ENCODE measurements at places on chromosomes 7 and 10.

GRCh38 chr7:75689246-75690099 is 49.3 kb downstream of the HIP1 start:
- no peak for DNase-seq

DNA sequence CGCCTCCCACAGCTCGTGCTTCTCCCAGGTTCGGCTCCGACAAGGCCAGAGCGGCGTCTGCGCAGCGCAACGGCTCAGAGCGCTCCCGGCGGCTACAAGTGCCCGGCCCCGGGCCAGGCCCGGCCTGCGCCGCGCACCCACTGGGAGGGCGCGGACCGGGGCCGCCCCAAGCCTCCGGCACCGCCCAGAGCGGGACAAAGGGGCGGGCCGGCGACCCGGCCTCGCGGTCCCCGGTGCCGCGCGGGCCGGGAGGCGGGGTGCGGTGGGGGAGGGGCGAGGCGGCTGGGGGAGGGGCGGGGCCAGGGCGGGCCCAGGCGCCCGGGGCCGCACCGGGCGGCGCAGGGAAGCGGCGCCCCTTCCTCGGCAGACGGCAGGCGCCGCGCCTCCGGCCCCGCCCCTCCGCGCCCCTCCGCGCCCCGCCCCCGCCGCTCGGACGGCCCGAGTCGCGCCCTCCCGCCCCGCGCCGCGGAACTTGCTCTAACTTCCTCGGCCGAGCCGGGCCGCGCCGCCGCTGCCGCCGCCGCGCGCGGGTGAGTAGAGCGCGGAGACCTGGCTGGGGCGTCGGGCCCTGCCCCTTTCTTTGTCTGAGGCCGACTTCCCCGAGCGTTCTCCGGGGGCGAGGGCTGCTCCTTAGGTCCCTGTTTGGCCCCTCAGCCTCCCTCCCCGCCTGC is at the start of gene TSPAN14:
TSPAN14 (plus strand) TSS at position 469 of the 671 bp plus-strand sequence. CDS start 34,924 bp downstream, outside the sequence.
- DNase-seq: peak; percentile 52

- DNase-seq: no peak
These were observed 5.3 kb upstream of the DHTKD1 start for GRCh38 chr10:12063483-12063818.

DNA sequence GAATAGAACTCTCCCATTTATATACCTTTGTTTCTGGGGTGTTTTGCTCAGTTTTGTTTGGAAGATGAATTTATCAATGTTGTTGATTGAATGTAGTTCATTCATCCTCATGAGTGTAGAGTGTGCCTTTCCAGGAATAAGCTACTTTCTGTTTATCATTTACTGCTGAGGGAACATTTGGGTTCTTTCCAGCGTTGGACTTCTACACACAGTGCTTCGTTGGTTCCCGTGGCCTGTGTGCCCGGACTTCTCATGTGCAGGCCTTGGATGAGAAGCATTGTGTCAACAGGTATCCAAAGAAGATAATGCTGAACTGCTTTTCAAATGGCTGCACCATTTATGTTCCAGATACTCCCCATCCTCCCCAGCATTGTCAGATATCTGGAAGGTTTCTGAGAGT is 107.6 kb upstream of the TNS3 start:
- no peak for DNase-seq

DNA sequence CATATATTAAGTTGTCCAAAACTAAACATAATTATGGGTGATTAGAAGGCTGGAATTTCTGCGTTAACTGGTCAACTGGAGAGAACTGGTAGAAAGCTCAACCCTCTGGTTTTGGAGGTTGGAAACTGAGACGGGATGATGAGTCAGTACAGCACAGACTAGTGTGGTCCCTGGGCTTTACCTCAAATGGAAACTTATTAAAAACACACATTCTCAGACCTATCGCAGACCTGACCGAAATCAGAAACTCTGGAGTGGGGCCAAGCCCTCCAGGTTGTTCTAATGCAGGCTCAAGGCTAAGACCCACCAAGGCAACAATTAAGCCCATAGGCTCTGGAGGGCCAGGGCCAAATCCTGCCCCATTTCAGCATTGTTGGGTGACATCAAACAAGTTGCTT is 136.9 kb downstream of the KCNMA1 start:
- no peak for DNase-seq

- DNase-seq: no peak
These were observed 247.4 kb downstream of the KIAA1217 start for GRCh38 chr10:24456322-24456721.
